Stimulated activated CD4-positive, alpha-beta T cell treated with anti-CD3 and anti-CD28 coated beads, TNF-alpha, amount 100 ng/mL, for 4 hours (primary cell): ENCODE measurements at places on chromosomes 1 and 21.
A peak's percentile ranks its signal among the peaks of the same experiment; 100 is the strongest.

DNA sequence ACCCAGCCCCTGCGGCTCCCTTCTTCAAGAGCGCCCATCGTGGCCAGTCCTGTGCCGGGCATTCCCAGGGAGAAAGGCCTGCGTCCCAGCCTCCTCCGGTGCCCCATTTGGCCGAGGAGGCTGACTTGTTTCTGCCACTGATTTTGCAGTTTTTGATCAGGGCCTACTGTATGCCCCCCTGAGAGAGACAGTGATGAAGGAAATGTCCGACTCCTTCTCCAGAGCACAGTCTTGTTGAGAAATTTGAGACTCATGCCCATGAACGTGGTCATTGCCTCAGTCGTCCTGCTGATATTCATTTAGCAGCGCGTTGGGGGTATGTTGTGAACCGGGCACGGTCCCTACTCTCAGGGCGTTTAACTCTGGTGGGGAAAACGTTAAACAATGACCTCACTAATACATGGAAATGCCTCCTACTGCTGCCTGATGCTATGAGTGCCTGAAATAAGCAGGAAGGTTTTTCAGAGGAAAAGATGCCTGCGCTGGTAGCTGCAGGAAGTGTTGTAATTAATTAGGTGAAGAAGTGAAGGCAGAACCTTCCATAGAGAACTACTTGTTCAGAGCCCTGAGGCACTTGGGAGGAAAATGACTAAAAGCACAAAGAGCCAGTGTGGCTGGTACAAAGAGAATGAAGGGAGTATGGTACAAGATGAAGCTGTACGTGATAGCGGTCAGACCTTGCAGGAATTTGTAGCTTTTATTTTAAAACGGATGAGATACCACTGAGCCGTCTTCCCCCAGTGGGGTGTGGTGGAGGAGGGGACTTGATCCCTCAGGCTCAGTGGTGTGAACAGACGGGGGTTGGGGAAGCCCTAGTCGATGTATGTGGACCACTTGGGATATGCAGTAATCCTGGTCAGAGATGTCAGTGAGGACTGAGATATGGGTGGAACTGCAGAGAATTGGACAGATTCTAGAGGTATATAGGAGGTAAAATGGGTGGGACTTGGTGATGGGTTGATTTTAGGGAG, 730 bp downstream of the ZCCHC17 start:
- DNase-seq, result peak; percentile 2

GRCh38 chr1:185674201-185674600, 60.0 kb upstream of the HMCN1 start:
- DNase-seq, result no peak

DNA sequence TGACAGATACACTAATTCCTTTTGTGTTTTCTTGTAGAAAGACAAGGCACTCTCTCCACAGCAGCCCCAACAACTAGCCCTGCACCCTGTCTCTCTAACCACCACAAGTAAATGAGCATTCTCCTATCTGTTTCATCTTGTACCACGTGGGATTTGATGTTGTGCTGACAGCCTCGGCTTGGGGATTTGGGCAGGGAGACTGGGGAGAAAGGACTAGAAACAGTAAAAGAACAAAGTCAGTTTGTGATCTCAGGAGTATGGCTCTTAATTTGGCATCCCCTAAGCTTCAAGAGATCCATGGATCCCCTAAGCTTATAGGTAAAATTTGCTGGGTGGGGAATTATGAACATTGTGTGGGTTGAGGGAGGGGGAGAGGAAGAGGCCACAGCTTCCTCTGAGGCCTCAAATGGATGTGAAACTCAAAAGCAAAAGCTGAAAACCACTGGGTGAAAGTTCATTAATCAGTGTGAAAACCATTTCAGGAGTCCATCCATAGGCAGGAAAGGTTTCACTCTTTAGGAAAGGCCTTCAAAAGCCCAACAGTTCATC, 3.1 kb downstream of the C1orf162 start:
- no peak for DNase-seq

- no peak for DNase-seq
Measured at GRCh38 chr1:9180111-9180819, 51.4 kb upstream of the GPR157 start.

DNA sequence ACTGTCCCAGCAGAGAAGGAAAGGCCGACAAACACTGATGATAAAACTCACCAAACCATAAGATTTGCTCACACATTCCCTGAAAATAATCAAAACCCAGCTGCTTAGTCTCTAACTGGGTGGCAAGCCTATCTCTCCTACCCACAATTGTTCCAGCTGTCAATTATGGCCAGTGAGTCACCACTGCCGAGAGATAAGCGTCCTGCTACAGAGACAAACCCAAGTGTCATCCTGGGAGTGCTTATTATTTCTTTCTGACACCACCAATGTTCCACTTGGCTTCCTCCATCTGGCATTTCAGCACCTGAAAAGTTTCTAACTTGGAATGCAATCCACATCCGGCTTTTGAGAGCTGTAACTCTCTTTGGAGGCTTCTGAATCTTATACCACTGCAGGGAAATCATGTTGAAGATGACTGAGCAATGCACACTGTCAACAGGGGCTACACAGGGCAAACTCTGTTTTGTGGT, 51.5 kb upstream of the VAV3 start:
- no peak for DNase-seq
